ENCODE measurements at places on chromosomes 12 and 14. TPM values are rescaled to one million over a fixed set of nuclear protein-coding genes. Genes with fewer than 3 reads are reported as not detected.

Gene ACOT6
- total RNA-seq = not detected

Gene SCFD1
- total RNA-seq = 43.1 TPM

Gene TTC8
- total RNA-seq = 32.6 TPM

Gene ESR2
- 0.23 TPM for total RNA-seq

Gene AGAP2
- 1.6 TPM for total RNA-seq

Gene POTEM
- total RNA-seq = not detected

Gene KLRD1
- 0.37 TPM for total RNA-seq

Gene KRT3
- total RNA-seq = not detected

Gene C12orf56
- total RNA-seq = not detected

Gene TAS2R7
- not detected for total RNA-seq

Gene HSPB8
- total RNA-seq = 389 TPM

Gene AICDA
- not detected for total RNA-seq

Gene TBX3
- total RNA-seq = 11.8 TPM

Gene NANOG
- total RNA-seq = 2.3 TPM

Gene PRH2
- not detected for total RNA-seq

Gene CLEC4A
- total RNA-seq = 4.0 TPM

Gene NCOR2
- 67.2 TPM for total RNA-seq

Gene DCAF5
- 31.0 TPM for total RNA-seq

Gene ZFC3H1
- total RNA-seq = 33.5 TPM

Gene KRT6C
- 52.0 TPM for total RNA-seq

Gene SLC4A8
- 0.77 TPM for total RNA-seq

Gene DLGAP5
- total RNA-seq = not detected

Data from gastroesophageal sphincter (tissue), 4 donors.